ENCODE measurements at places on chromosomes 2 and 18. TPM values are rescaled to one million over a fixed set of nuclear protein-coding genes. Genes with fewer than 3 reads are reported as not detected.

IL18R1 gene
- total RNA-seq, result 7.2 TPM

- H3K27me3 ChIP-seq, result no peaks in the 10 kb centered on the region
- H3K4me1 ChIP-seq, result no peaks in the 10 kb centered on the region
- no peak overlapping the region for H3K4me3 ChIP-seq
- no peaks in the 10 kb centered on the region for H3K36me3 ChIP-seq
These were observed 224.1 kb upstream of the DPP10 start for GRCh38 chr2:114218383-114218782.

GRCh38 chr2:106798826-106799552 is 87.0 kb downstream of the ST6GAL2 start:
- no peak overlapping the region for H3K4me3 ChIP-seq
- H3K36me3 ChIP-seq, result no peaks in the 10 kb centered on the region
- H3K27ac ChIP-seq, result no peak overlapping the region
- DNase-seq, result no peak
- H3K4me1 ChIP-seq, result no peaks in the 10 kb centered on the region

- no peak overlapping the region for H3K27ac ChIP-seq
- no peak overlapping the region for H3K4me3 ChIP-seq
- no peak for DNase-seq
- H3K36me3 ChIP-seq, result no peaks in the 10 kb centered on the region
These were observed 163.8 kb downstream of the WDPCP start for GRCh38 chr2:63424329-63425078.

- peaks cover 3% of the 10 kb centered on the region for H3K4me1 ChIP-seq
- H3K27ac ChIP-seq, result no peak overlapping the region
- H3K36me3 ChIP-seq, result no peaks in the 10 kb centered on the region
- H3K27me3 ChIP-seq, result no peaks in the 10 kb centered on the region
These were observed 144.0 kb downstream of the CLIP4 start for GRCh38 chr2:29259221-29259620.

DNA sequence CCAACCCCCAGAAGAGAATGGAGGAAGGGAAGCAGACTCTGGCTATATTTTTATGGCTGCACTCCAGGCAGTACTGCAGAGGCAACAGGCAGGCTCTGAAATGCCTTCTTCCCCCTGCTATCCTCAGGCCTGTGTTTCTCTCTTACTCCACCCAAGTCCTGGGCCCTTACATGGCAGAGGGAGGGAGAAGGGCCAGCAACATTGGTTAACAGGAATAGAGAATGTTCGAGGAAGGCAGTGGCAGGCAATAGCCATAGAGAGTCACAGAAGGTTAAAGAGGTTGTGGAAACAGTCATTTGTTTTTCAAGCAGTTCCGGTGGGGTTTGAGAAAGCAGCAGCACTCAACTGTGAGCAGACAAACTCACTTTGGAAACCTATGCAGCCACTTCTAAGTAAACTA is 15.1 kb upstream of the DARS1 start:
- DNase-seq, result no peak
- H3K4me1 ChIP-seq, result no peaks in the 10 kb centered on the region
- H3K27me3 ChIP-seq, result no peaks in the 10 kb centered on the region
- H3K27ac ChIP-seq, result no peak overlapping the region
- H3K36me3 ChIP-seq, result no peaks in the 10 kb centered on the region

SP5 gene
- 0.32 TPM for total RNA-seq
